ENCODE measurements at places on chromosomes 6 and 20.
A peak's percentile ranks its signal among the peaks of the same experiment; 100 is the strongest.

GRCh38 chr6:170223718-170224693, 66.9 kb downstream of the DLL1 start:
- no peak for DNase-seq

GRCh38 chr20:5172167-5172601, 45.4 kb downstream of the CDS2 start:
- no peak for DNase-seq

GRCh38 chr6:42315991-42316970, 98.6 kb upstream of the MRPS10 start:
- peak; percentile 94 for DNase-seq

DNA sequence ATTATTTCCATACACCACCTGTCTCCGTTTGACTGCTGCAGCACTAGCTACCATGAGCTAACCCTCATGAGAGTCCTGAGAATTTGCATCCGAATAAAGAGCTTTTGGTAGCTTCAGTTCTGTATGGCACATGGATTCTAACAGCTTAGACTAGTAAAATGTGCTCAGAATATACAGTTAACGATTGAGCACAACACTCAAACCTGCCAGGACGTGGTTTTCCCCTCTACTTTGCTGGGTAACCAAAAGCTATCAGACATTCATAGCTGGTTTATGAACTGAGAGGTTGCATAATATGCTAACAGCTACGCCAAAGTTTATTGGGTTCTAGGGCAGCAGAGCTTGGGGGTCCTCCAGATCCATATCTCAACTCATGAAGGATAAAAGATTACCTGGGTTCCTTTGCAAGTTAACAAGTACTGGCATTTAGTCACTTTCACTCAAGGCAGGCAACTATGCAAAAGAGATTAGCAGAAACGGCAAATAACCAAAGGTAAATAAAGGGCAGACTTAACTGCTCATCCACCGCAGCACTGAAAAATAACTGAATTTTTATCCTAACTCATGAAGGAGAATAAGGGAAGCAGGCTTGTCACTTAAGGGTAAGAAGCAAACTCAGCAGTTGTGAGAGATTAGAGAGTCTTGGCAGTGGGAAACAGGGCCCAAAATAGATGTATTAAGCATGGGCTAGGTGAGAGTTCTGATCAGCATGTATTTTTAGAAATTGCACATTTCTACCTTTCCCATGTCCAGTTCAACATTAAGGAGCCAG, 29.4 kb downstream of the NUDT3 start:
- DNase-seq = no peak

- DNase-seq = no peak
These were observed 26.3 kb downstream of the WFDC3 start for GRCh38 chr20:45765307-45765875.

DNA sequence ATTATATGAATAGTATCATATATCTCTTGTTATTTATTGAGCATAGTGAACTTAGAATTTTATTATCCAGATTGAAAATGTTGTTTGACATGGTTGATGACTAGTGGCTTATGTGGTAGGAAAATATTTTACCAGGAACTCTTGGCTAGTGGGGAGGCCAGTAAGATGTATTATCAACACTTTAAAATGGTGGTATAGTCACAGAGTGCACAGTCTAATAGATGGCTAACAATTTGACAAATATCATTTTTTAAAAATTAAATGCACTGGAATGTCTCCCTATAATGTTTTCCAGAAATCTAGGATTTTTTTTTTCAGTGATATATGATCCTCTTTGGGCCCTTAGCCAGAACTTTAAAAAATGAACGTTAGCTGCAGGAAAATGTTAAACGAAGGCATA, 26.9 kb upstream of the EYA4 start:
- no peak for DNase-seq

- DNase-seq = no peak
These were observed 95.9 kb upstream of the PLEKHG1 start for GRCh38 chr6:150503586-150504339.

- peak; percentile 93 for DNase-seq
These were observed at the start of gene SOX12 for GRCh38 chr20:325045-325888. Gene SOX12 (plus strand): TSS chr20:325552. CDS start chr20:325925, 373 bp downstream.

GRCh38 chr6:335572-335971, 43.3 kb downstream of the DUSP22 start:
- peak; percentile 39 for DNase-seq

GRCh38 chr20:1507276-1507675, 16.1 kb upstream of the SIRPB2 start:
- no peak for DNase-seq

- no peak for DNase-seq
These were observed 9.3 kb downstream of the KIAA0319 start for GRCh38 chr6:24636681-24637080.

- no peak for DNase-seq
These were observed 28.3 kb upstream of the NHSL1 start for GRCh38 chr6:138527411-138528088.

DNA sequence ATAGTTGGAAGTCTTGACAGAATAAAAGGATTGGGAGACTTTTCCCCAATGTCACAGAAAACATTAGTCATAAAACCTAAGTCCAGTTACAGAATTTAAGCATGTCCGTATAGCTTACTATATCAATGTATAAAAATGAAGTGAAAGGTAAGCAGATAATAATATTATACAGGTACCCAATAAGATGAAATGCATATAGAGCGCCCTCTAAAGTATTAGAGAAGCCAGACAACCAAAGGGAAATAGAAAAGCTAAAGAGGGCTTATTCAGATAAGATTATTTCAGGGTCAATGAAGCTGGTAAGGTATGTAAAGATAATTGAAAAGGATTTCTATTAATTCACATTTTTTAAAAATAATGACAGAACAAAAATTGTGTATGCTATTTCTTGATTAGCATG, 947.7 kb upstream of the MAP3K7 start:
- DNase-seq = no peak
